ENCODE measurements at places on chromosomes 6 and 20.

- no peak for DNase-seq
Measured at GRCh38 chr6:11322252-11322885, 89.9 kb upstream of the NEDD9 start.

GRCh38 chr6:110528930-110529325, 52.5 kb upstream of the SLC22A16 start:
- DNase-seq, result no peak

GRCh38 chr20:63567386-63568169, 6.5 kb downstream of the HELZ2 start:
- DNase-seq, result peak; percentile 72

DNA sequence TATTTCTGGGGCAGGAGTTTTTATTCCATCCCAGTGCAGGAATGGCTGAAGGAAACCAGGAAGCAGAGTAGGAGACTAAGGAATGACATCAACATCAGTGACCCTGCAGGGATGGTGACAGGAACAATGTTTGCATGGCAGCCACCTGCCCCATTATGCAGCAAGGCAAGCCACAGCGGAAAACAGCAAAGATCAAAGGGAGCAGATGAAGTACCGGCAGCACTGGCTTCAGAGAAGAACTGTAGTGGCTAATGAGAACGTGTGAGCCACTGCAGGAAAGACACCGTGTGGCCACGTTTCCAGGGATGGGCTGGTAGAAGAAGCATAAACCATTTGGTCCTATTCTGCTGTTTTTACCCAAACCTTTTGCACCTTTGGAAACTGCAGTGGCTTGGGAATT, 52.9 kb upstream of the TAB2 start:
- DNase-seq, result no peak

DNA sequence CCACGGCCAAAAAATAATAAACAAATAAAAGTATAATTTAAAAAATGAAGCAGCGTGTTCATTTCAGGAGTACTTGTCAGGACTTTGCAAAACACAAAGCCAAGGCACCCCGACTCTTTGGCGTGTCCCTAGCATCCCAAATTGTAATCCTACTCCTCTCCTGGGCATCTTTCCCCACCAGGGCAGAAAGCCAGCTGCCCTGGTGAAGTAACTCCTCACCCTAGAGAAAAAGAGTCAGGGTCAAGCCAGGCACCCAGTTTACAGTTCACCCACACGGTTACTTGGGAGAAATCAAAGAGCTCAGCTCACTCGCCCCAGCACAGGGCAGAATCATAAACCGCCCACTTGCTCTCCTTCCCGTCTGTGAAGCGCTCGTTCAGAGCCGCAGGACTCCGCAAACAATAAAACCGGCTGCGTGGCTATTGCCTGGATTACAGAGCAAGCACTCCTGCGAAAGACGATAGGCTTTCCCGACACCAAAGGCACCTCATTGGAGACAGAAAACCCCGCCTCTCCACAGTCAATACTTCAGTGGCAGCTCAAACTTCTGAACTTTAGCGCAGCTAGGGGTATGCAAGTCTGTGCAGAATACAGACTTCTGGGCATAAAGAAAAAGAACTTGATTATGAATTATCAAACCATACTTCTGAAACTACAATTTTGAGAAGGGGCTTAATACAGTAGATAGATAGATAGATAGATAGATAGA, 73.0 kb upstream of the NHSL1 start:
- no peak for DNase-seq

DNA sequence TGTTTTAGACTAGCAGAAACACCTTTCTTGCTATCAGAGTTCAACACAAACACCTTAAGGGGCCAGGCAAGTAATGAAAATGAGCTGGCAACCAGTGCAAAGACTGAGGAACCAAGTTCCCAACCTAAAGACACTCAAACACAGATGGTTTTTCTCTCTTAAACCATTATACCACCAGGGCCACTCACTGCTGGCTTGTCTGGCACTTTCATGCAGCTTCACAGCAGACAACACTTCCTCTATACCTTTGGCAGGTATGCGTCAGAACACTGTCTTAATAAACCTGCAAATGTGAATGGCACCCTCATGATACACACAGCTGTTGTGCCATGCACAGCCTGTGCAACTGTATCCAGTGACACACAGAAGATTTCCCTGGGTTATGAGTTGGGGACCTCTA, 41.6 kb downstream of the NFATC2 start:
- DNase-seq, result no peak

GRCh38 chr6:130041594-130041993, 23.2 kb downstream of the L3MBTL3 start:
- no peak for DNase-seq

DNA sequence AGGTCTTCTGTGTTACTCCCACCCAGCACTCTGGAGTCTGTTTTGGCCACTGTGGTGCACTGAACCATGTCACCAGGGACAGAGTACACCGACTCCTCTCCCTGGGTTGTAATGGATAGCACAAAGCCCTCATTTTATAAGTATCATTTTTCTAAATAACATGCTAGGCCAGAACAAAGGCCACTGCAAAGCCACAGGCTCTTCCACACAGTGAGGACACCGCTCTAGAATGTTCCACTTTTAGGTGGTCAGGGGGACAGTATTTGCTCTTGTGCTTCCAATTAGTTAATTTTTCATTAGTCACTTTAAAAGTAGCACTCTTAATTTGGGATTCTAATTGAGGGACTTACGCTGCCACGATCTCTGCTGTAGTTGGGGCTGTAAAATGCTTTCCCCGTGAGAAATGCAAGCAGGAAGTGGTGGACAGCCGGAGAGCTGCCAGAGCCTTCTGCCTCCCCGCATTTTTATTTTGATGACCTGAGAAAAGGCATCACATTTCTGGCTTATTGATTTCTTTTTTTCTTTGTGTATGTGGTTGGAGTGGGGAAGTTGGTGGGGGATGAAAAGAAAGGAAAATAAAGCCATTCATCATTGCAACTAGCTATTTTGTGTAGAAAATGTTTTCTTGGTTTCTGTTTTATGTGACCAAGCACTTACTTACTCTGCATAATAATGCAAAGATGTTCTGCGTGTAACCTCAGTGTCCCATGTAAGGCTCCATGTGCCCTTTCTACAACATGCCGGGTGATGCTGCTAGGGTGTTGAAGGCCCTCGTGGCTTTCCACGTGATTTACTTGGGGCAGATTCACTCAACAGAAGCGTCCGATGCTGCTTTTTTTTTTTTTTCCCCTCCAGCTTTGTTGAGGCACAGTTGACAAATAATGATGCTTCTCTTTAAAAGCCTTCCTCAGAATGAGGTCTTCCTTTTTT, 195.9 kb downstream of the SASH1 start:
- no peak for DNase-seq

DNA sequence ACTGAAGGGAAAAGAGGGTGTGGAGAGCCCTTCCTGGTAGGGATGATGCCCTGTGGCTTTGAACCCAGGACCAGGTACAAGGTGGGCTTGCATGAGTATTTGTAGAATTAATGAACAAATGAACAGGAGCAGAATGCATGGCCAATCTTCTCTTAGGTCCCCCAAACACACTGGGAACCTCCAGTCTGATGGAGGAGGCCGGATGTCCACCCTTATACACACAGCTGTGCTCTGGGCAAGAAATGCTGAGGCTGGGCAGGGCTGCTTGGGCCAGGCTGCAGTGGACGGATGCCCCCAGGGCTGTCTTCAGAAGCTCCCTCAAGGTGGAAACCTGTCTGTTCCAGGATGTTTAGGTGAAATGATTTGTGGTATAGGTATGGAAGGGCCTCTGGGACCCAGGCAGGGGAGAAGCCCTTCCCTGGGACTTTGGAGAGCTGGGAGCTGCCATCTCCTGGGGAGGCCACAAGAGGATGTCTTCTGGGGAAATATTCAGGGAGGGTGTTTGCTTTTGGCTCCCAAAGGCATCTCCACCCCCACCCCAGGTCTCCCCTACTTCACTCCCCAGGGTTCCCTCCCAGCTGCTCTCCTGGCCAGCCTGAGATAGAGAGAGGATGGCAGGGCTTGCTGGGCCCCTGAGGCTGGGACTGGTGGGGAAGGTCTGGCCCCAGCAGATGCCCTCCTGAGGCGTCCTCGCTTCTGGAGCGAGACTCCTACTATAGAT, 23.3 kb downstream of the VEGFA start:
- no peak for DNase-seq

DNA sequence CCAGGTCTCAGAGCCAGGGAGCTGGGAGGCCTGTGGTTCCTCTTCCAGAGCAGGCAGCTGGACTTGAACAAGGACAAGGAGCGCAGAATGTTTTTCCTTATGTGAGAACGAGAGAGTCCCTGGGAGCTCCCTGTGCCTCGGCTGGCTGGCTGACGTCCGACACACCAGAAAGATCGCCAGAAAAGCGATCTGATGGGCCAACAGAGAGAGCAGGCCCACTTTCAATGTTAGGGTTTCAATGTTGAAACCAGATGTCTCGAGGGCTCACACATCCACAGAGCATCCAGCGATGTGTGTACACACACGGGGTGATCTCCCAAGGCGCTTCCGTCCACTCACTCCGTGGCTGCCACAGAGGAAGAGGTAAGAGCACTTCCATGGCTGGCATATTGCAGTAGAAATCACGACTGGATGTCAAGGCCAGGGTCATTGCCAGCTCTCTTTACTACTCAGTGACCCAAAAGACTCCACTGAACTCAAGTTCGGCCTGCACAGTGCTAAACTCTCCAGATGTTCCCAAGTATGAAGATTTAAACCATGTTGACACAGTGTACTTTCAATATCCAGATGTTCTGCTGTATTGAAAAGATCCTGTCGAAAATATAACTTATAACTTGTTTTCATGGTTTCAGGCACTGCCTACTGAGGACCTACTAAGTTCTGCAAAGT, 70.8 kb upstream of the FOXC1 start:
- DNase-seq, result no peak

- DNase-seq, result no peak
Measured at GRCh38 chr20:6209093-6209492, 86.3 kb upstream of the FERMT1 start.

- no peak for DNase-seq
Measured at GRCh38 chr6:55395871-55396270, 68.6 kb downstream of the GFRAL start.

DNA sequence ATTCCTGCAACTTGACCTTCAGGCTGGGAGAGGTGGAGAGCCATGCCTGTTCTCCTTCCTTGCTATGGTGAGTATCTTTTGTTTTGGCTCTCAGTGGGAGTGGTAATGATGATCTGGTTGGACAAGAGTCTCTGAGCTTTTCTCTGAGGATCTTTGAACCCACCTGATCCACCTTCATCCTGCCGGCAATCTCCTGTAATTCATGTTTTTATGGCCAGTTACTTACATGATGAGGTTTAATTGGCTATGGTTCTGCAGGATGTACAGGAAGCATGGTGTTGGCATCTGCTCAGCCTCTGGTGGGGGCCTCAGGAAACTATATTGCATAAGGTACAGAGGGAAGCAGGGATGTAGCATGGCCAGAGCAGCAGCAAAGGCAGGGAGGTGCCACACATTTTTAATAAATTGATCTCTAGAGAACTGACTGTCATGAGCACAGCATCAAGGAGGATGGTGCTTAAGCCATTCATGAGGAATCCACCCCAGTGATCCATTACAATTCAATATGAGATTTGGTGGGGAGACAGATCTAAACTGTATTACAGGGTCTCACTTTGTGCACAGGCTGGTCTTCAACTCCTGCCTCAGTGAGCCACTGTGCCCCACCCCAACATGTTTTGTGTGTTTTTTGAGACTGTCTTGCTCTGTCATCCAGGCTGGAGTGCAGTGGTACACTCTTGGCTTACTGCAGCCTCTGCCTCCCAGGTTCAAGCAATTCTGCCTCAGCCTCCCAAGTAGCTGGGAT, 10.0 kb downstream of the HSPA1B start:
- DNase-seq, result no peak

- DNase-seq, result no peak
Measured at GRCh38 chr20:48785256-48785655, 42.5 kb downstream of the PREX1 start.

DNA sequence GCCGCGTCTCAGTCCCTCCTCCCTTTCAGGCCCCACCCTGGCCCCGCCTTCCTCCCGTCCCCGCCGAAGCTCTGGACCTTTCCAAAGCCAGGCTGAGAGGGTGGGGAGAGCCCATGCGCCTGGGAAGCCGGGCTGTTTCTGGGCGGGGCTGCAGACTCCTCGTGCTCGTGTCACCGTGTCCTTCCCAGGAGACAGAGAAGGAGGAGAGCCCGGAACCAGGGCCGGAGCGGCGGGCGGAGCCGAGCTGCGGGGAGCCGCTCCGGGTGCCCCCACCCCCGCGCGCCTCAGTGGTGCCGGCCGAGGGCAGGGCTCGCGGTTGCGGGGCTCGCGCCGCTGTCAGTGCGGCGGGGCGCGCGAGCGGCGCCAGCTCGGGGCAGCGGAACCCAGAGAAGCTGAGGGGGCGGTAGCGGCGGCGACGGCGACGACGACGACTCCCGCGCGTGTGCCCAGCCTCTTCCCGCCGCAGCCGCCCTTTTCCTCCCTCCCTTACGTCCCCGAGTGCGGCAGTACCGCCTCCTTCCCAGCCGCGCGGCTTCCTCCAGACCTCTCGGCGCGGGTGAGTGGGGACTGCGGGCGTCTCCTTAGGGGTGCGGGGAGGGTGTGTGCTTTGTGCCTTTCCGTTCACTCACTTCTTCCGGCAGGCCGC, at the start of gene RALY:
Gene RALY (plus strand): TSS at position 336 of the 646 bp plus-strand sequence. CDS start 78,164 bp downstream, outside the sequence.
- peak; percentile 77 for DNase-seq

Data from GM19239 (cell line).